ENCODE measurements at places on chromosomes 6 and 20. TPM values are rescaled to one million over a fixed set of nuclear protein-coding genes. Genes with fewer than 3 reads are reported as not detected.

SASH1 gene
- total RNA-seq, result 12.1 TPM

TLDC2 gene
- 1.1 TPM for total RNA-seq

PROKR2 gene
- not detected for total RNA-seq

PDYN gene
- not detected for total RNA-seq

UST gene
- 2.4 TPM for total RNA-seq

MMP24 gene
- 5.8 TPM for total RNA-seq
